ENCODE measurements at places on chromosomes 1 and 21. TPM values are rescaled to one million over a fixed set of nuclear protein-coding genes. Genes with fewer than 3 reads are reported as not detected.
A peak's percentile ranks its signal among the peaks of the same experiment; 100 is the strongest.

The VCAM1 gene
- not detected for total RNA-seq

DNA sequence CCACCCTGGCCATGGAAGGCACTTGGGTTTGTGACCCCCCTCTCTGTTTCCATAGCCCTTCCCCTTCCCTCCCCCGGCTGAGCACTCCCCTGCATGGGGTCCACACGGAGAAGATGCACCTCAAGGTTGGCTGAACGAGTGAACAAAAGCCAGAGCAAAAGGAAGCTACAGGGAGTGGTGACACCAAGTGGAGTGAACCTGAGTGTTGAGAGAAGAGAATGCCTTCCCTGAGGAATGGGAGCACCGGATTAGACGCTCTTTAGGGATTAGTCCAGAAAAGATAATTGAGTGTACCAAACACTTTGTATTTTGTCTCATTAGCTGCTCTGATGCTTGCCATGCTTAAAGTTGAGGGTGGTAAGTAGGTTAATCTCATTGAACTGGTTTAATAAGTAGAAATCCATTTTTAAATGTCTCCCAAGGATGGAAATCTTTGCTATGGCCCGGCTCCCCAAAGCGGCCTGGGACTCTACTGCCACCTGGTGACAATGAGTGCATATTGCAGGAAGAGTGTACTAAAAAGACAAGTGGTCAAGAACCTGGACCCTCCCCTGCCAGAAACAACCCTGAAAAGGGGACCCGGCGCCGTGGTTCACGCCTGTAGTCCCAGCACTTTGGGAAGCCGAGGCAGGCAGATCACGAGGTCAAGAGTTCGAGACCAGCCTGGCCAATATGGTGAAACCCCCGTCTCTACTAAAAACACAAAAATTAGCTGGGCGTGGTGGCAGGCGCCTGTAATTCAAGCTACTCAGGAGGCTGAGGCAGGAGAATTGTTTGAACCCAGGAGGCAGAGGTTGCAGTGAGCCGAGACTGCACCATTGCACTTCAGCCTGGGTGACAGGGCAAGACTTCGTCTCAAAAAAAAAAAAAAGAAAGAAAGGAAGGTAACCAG is 150.6 kb upstream of the ZC3H12A start:
- H3K4me1 ChIP-seq, result no peaks in the 10 kb centered on the region
- peaks cover 9% of the 10 kb centered on the region for H3K27me3 ChIP-seq
- peak; percentile 27 for DNase-seq
- no peaks in the 10 kb centered on the region for H3K36me3 ChIP-seq
- no peak overlapping the region for H3K4me3 ChIP-seq

DNA sequence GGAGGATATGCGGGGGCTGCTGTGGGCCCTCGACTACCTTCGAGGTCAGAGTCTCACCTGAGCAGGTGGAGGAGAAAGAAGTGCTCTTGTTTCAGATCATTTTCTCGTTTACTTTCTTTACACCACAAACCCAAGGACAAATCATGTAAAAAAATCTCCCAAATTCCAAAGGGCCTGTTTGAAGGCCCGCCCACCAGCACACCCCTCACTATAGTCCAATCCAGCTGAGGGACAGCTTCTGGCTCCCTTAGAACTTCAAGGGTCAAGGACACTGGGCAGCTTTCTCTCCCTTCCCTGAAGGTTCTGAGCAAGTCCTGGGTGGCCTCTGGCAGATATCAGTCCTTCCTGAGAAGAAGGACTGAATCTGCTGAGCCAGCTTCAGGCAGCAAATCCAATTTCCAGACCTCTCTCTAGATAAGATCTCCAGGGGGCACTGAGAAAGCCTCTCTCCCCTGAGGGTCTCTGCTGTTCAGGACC is 5.5 kb downstream of the STK40 start:
- no peaks in the 10 kb centered on the region for H3K27me3 ChIP-seq
- no peak overlapping the region for H3K4me3 ChIP-seq
- H3K36me3 ChIP-seq, result peaks cover 28% of the 10 kb centered on the region
- no peak for DNase-seq
- H3K4me1 ChIP-seq, result peaks cover 75% of the 10 kb centered on the region
- H3K27ac ChIP-seq, result peak overlapping the region; percentile 68

The SERPINC1 gene
- total RNA-seq, result 0.17 TPM

DNA sequence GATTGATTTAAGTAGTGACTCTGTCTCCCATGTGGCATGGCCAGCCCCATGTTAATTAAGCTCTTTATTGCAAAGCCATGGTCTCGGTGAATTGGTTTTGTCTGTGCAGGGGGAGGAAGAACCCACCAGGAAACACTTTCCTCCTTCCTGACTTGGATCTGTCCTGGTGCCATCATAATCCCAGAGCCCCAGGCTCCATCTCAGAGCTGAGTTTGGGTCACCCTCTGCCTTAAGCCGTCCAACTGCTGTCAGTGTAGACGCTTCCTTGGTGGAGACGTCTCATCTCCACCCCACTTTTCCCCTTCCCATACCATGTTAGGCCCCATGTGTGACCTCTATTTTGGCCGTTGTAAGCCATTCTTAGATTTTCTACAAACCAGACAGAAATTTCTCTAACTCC is 36.0 kb upstream of the COL6A2 start:
- H3K27ac ChIP-seq, result no peak overlapping the region
- H3K4me3 ChIP-seq, result no peak overlapping the region
- no peak for DNase-seq
- peaks cover 25% of the 10 kb centered on the region for H3K4me1 ChIP-seq
- no peaks in the 10 kb centered on the region for H3K36me3 ChIP-seq

- no peak overlapping the region for H3K27ac ChIP-seq
- peaks cover 3% of the 10 kb centered on the region for H3K4me1 ChIP-seq
- no peak overlapping the region for H3K4me3 ChIP-seq
- H3K27me3 ChIP-seq, result no peaks in the 10 kb centered on the region
- no peaks in the 10 kb centered on the region for H3K36me3 ChIP-seq
- no peak for DNase-seq
These were observed 95.0 kb downstream of the SUSD4 start for GRCh38 chr1:223269006-223269405.

- no peaks in the 10 kb centered on the region for H3K4me1 ChIP-seq
- H3K36me3 ChIP-seq, result no peaks in the 10 kb centered on the region
- no peaks in the 10 kb centered on the region for H3K27me3 ChIP-seq
- H3K4me3 ChIP-seq, result no peak overlapping the region
These were observed 236.9 kb upstream of the VAMP3 start for GRCh38 chr1:7534061-7534825.

- H3K4me1 ChIP-seq, result no peaks in the 10 kb centered on the region
- no peak overlapping the region for H3K27ac ChIP-seq
- H3K36me3 ChIP-seq, result no peaks in the 10 kb centered on the region
- no peak for DNase-seq
- H3K27me3 ChIP-seq, result peaks cover 2% of the 10 kb centered on the region
- no peak overlapping the region for H3K4me3 ChIP-seq
These were observed 237.0 kb downstream of the MRPL39 start for GRCh38 chr21:25370311-25370744.

DNA sequence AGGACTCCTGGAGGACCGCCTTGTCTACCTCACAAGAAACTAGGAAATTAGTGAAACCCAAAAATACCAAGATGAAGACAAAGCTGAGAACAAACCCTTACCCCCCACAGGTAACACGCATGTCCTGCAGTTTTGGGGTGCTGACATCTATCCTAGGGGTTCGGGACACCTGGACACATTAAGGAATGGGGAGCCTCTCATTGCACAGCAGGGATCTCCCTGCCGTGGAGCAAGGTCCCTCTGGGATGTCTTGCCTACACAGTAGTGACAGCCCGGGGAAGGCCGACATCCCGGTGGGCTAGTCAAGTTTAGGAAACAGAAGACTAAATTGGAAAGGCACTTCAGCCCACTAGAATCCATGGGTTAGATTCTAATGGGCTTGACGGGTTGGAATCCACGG is 44.5 kb downstream of the SIM2 start:
- peaks cover 42% of the 10 kb centered on the region for H3K27me3 ChIP-seq
- no peak for DNase-seq
- no peaks in the 10 kb centered on the region for H3K36me3 ChIP-seq
- H3K4me1 ChIP-seq, result peaks cover 8% of the 10 kb centered on the region
- H3K4me3 ChIP-seq, result no peak overlapping the region

The HSD11B1 gene
- 1.5 TPM for total RNA-seq
